Activated T-helper 2 cell treated with anti-CD3 and anti-CD28 coated beads, Interferon-gamma antibody, Interleukin-2, Interleukin-4, amounts not matched to agents 10 μg/mL and 5 μg/mL and 100 μg/mL, durations not matched to agents 14 hours and 24 hours and 36 hours (primary cell): ENCODE measurements at places on chromosomes 1 and 21.

DNA sequence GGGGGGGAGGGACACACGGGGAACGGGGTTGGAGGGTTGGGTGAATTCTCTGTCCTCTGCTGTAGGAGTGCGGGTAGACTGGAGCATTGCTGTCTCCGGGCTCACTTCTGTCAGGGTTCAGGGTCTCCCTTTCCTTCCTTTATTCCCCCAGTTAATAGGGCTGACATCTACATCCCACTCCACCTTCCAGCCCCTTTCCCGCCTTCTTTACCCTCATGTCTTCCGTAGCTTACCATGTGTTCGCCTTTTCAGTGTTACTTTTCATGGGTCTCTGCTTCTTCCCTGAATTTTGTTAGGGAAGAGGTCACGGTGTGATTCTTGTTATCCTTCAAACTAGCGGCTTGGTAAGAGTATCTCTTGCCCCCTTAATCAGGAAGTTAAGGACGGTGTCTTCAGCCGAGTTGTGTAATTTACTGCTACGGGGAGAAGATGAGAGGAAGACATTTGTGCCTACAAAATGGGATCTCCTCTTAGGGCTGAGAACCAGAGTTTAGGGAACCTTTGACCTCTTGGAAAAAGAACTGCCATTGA lies 917 bp downstream of the RAP1A start:
- H3K27me3 ChIP-seq: no peaks in the 10 kb centered on the region
- H3K4me3 ChIP-seq: peak overlapping the region; percentile 96
- peaks cover 39% of the 10 kb centered on the region for H3K36me3 ChIP-seq

GRCh38 chr1:116152950-116153691 lies 41.9 kb downstream of the MAB21L3 start:
- no peak overlapping the region for H3K4me3 ChIP-seq
- H3K36me3 ChIP-seq: no peaks in the 10 kb centered on the region
- H3K27me3 ChIP-seq: peaks cover 38% of the 10 kb centered on the region
- H3K27ac ChIP-seq: no peak overlapping the region

GRCh38 chr1:27009601-27010197 lies 3.0 kb downstream of the TENT5B start:
- H3K36me3 ChIP-seq: no peaks in the 10 kb centered on the region
- H3K27me3 ChIP-seq: peaks cover 24% of the 10 kb centered on the region

DNA sequence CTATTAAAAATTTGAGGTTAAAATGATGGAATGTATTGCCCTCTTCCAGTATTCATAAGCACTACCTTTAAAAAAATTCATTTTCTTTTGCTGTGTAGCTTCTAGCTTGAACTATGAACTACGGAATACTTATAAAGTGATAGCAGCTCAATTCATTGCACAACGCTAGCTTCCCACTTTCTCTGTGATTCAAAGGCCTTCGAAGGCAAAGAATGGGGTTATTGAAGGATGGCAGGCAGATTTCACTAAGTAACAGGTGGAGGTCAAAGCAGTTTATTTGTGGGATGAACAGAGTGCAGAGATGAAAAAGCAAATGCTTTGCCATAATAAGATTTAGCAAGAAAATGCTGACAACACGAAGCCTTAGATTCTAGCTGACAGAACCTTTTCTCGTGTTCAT lies 290.6 kb downstream of the NFIA start:
- no peak for DNase-seq
- no peaks in the 10 kb centered on the region for H3K4me1 ChIP-seq
- peaks cover 10% of the 10 kb centered on the region for H3K27me3 ChIP-seq
- no peak overlapping the region for H3K27ac ChIP-seq

- H3K27me3 ChIP-seq: no peaks in the 10 kb centered on the region
- H3K4me1 ChIP-seq: no peaks in the 10 kb centered on the region
- no peak overlapping the region for H3K4me3 ChIP-seq
- no peaks in the 10 kb centered on the region for H3K36me3 ChIP-seq
- no peak for DNase-seq
These were observed 250.1 kb downstream of the KAZN start for GRCh38 chr1:14848625-14849024.

- H3K27ac ChIP-seq: no peak overlapping the region
- peaks cover 54% of the 10 kb centered on the region for H3K4me1 ChIP-seq
- peaks cover 30% of the 10 kb centered on the region for H3K36me3 ChIP-seq
- no peak for DNase-seq
These were observed 7.2 kb downstream of the RO60 start for GRCh38 chr1:193066606-193067005.

DNA sequence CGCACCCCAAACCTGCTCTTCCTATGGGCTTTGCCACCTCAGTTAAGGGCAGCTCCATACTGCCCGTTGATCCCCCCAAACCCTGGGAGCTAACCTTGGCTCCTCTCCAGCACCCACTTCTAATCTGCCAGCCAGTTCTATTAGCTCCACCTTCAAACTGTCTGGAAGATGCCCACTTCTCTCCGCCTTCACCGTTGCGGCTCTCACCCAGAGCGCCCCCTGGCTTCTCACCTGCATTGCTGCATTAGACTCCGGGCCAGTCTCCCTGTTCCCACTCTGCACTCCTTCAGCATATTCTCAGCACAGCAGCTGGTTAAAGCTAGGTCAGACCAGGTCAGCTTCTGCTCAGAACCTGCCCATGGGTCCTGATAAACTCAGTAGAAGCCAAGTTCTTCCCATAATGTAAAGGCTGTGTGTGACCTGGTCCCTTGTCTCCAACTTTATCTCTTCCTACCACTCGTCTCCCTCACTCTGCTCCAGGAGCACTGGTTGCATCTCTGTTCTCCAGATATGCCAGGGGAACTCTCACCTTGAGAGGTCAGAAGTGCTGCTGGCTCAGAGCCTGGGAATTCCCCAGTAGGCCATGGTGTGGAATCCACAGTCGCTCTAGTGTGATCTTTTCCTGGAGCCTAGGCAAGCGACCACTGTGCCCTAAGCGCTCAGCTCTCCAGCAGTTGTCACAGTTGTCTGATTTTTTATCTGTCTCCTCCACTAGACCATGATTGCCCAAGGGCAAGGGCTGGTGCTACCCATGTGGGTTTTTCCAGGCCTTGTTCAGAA lies 150.3 kb downstream of the HMGB4 start:
- no peaks in the 10 kb centered on the region for H3K27me3 ChIP-seq
- DNase-seq: no peak
- no peaks in the 10 kb centered on the region for H3K4me1 ChIP-seq
- no peaks in the 10 kb centered on the region for H3K36me3 ChIP-seq
- no peak overlapping the region for H3K4me3 ChIP-seq

DNA sequence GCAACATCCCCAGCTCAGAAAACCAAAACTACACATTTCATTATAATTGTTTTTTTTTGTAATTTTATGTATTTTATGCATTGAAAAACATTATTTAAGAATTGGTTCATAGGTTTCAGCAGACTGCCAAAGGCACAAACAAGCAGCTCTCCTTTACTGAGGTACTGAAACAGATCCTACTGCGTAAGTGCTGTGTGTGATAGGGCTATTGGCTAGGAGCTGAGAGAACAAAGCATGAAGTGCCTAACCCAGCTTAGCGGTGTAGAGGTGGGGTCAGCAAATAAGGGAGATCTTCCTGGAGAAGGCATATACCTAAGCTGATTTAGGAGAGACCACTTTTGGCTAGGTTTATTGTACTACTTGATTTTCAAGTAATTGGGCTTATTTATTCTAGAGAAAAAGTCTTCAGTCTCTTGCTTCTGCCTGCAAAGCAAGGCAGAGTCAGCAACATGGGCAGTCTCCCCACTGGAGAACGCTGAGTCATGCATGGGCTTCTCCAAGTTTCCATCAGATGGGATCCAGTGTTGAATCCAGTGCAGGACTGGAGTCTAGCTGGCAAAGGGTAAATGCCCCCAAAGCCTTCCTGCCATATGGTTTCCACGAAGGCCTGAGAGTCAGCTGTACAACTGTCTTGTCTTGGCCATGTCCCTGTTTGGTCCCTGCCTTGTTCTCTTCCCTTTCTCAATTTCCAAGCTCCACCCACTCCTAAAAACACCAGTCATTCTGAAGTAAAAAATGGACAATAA lies 18.0 kb upstream of the YTHDF2 start:
- no peak for DNase-seq
- no peaks in the 10 kb centered on the region for H3K4me1 ChIP-seq
- no peak overlapping the region for H3K27ac ChIP-seq
- peaks cover 22% of the 10 kb centered on the region for H3K36me3 ChIP-seq

- H3K36me3 ChIP-seq: peaks cover 83% of the 10 kb centered on the region
- peaks cover 27% of the 10 kb centered on the region for H3K4me1 ChIP-seq
- no peak overlapping the region for H3K27ac ChIP-seq
- no peak for DNase-seq
- H3K27me3 ChIP-seq: no peaks in the 10 kb centered on the region
These were observed 8.2 kb downstream of the SON start for GRCh38 chr21:33550772-33551660.

DNA sequence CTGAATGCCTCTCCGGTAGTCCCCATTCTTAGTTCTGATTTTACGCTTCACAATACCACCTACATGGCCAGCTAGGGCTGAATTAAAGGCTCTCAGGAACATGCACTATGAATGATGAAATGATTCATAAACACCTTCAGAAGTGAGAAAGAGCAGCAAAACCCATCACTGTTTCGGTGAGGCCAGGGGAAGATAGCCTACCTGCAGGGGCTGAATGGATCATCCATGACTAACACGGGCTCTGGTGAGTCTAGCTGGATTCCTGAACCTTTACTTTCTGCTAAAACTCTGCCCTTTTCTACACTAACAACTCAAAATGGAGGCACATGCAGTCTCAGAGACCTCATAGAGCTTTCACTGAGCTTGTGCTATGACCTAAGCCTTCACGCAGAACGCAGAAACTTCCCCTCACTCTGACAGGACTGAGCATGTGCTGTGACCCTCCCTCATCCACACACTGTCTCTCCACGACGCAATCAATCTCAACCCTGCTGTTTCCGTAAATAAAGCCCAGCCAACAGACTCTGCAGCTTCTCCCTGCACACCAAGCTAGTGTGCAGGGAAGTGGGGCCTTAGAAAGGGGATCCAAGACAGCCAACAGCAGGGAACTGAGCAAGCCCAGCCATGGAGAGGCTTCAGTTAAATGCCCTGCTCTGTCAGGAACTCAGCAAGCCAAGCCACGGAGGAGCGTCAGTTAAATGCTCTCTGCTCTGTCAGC lies 207.8 kb downstream of the SLC45A1 start:
- no peak overlapping the region for H3K4me3 ChIP-seq
- no peak overlapping the region for H3K27ac ChIP-seq
- DNase-seq: peak; percentile 65
- H3K27me3 ChIP-seq: no peaks in the 10 kb centered on the region

GRCh38 chr1:90616395-90616794 lies 100.7 kb downstream of the BARHL2 start:
- no peaks in the 10 kb centered on the region for H3K27me3 ChIP-seq
- H3K4me1 ChIP-seq: no peaks in the 10 kb centered on the region
- H3K27ac ChIP-seq: no peak overlapping the region

DNA sequence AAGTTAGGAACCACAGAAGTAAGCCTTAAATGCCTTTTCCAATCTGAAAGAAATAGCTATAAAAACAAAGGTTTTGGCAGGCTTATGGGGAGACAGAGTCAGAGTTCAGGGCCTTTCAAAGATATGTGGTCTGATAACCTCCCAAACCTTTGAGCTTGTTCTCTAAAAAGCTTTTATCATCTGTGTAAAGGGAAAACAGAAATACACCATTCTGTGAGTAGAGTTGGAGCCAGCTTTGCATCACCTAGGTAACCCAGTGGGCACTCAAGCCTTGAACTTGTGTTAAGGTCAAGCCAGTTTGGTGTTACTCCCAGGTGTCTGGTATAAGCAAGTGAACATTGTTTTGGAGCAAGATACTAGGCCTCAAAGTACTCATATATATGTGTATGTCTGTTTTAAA lies 50.1 kb downstream of the LAMC1 start:
- no peaks in the 10 kb centered on the region for H3K36me3 ChIP-seq
- H3K4me1 ChIP-seq: no peaks in the 10 kb centered on the region
- no peak overlapping the region for H3K27ac ChIP-seq
- DNase-seq: no peak
- no peak overlapping the region for H3K4me3 ChIP-seq
- H3K27me3 ChIP-seq: peaks cover 11% of the 10 kb centered on the region

- peak; percentile 17 for DNase-seq
- peaks cover 38% of the 10 kb centered on the region for H3K4me1 ChIP-seq
- peak overlapping the region; percentile 97 for H3K4me3 ChIP-seq
- no peaks in the 10 kb centered on the region for H3K27me3 ChIP-seq
These were observed 728 bp downstream of the OTUD7B start for GRCh38 chr1:150009604-150010392.

DNA sequence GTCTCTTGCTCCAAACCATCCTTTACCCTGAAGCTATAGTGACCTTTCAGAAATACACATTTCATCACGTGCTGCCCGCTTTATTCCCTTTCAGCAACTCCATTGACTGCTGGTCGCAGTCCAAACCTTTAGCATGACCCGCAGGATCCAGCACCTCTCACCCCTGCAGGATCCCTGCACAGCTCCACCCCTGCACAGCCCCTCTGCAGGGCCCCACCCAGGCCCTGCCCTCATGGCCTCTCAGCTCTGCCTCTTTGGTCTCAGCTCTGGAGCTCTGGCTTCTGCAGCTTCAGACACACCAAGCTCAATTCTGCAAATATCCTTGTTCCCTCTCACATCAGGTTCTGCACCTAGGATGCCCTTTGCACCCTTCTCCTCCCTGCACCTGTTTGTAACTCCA lies 264.9 kb upstream of the C1orf174 start:
- DNase-seq: no peak
- no peaks in the 10 kb centered on the region for H3K36me3 ChIP-seq
- H3K4me3 ChIP-seq: no peak overlapping the region
- no peak overlapping the region for H3K27ac ChIP-seq

DNA sequence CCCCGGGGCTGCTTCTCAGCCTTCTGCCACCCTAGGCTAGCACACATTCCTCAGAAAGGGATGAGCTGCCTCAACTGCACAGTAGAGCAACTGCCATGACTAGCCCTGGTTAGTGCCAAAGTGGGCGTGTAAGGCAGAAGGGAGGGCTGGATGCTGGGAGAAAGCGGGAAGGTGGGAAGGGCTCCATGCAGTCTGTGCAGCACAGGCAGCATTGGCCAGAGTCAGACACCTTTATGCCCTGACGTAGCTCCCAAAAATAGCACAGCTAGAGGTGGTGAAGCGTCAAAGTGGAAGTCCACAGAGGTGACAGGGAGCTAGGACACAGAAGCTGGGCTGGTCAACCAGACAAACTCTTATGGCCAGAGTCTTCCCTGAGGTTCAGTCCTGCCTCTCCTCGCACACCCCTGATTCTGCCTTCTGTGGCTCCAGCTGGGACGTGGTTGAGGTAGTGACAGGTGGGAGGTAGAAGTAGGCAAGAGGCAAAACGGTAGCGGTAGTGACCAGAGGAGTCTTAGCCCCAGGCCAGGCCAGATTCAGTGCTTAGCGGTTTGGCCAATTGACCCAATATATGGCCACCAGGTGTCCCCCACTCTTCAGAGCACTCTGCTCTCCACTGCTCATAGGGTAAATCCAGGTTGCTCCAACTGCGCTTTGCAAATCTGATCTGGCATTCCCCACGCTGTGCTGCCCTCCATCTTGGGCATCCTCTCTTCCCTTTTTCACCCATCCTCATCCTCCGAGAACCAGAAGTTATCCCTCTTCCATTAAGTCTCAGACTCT lies 45.6 kb downstream of the DDX20 start:
- peaks cover 6% of the 10 kb centered on the region for H3K27me3 ChIP-seq
- H3K27ac ChIP-seq: no peak overlapping the region
- no peaks in the 10 kb centered on the region for H3K36me3 ChIP-seq
- H3K4me1 ChIP-seq: no peaks in the 10 kb centered on the region
- H3K4me3 ChIP-seq: no peak overlapping the region
- no peak for DNase-seq

GRCh38 chr1:203600782-203601513 lies 25.7 kb upstream of the ATP2B4 start:
- no peak for DNase-seq
- no peak overlapping the region for H3K4me3 ChIP-seq
- no peaks in the 10 kb centered on the region for H3K36me3 ChIP-seq
